Stimulated activated naive CD4-positive, alpha-beta T cell treated with Interleukin-2 at 50 U/mL for 16 hours (primary cell): ENCODE measurements at places on chromosomes 11 and 22.

- no peak for DNase-seq
These were observed 698.1 kb downstream of the NTM start for GRCh38 chr11:132068556-132068955.

DNA sequence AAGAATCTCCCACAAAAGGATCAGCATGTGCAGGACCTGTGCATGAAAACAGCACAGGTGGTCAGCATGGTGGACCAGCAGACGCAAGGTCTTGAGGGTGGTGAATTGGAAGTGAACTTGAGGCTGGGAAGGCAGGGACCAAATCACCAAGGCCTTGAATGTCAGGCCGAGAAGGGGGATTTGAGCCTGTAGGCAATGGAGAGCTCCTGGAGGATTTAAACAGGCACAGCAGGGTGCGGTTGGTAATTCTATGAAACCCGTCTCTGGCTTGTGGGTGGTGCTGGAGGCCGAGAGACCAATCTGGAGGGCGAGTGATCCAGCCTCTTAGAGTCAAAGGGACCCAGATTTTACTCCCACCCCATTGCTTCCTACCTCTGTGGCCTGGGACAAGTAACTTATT is 2.4 kb downstream of the TSKU start:
- DNase-seq = no peak

- DNase-seq = no peak
These were observed 9.1 kb upstream of the POU2AF2 start for GRCh38 chr11:111236383-111236782.

DNA sequence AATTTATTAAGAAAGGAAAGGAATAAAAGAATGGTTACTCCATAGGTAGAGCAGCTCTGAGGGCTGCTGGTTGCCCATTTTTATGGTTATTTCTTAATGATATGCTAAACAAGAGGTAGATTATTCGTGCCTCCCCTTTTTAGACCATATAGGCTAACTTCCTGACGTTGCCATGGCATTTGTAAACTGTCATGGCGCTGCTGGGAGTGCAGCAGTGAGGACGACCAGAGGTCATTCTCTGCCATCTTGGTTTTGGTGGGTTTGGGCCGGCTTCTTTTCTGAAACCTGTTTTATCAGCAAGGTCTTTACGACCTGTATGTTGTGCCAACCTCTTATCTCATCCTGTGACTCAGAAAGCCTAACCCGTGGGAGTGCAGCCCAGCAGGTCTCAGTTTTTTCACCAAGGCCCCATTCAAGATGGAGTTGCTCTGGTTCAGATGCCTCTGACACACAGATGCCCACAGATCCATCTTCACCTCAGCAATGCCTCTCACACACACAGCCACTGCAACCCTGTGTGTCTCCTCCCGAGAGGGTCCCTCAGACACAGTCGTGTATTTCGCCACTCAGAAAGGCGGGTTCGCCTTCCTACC is 16.4 kb upstream of the JAM3 start:
- no peak for DNase-seq

DNA sequence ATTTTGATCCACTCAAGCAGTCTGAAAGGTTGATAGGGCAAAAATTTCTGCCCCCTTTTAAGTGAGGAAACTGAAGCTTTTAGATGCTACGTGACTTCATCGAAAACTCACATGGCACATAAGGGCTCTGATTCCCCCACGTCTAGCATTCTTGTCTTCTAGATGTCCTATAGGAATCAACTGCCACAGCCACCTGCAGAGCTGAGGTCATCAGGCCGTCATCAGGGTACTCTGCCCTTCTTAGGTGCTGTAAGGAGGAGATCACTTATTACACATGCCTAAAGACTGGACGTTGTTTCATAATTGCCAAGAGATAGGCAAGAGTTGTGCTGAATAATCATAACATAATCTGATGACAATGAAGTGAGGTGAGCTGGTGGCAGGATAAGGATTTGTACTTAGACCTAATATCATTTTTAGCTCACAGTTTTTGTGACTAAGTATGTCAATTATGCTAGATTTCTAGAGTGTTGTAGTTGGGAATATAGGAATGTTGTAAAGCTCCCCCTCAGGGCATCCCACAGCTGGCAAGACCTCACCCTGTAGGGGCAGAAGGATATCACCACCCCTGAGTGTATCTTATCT is 349.4 kb downstream of the METTL15 start:
- DNase-seq = no peak

DNA sequence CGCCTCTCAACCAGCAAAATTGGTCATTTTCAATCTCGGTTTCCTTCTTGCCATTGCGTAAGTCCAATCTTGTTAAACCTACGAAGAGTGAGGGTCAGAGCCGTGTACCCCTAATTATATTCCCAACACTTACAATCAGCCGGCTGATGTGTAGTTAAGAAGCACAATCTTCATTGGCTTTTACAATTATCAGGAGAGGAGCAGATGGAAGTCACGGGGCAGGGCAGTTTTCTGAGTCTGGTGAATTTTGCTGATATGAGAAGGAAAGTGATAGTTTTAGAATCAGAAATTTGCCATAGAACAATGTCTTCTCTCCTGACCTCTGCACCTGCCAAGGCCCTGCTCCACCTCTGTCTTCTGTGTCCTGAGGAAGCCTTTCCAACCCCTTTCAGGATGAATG is 35.0 kb upstream of the ATXN10 start:
- no peak for DNase-seq

- DNase-seq = no peak
These were observed 55.7 kb downstream of the ARHGAP8 start for GRCh38 chr22:44807915-44808690.

GRCh38 chr11:87280143-87280542 is 242.4 kb downstream of the TMEM135 start:
- DNase-seq = no peak

GRCh38 chr11:27699242-27699925 is 871 bp downstream of the BDNF start:
- no peak for DNase-seq

DNA sequence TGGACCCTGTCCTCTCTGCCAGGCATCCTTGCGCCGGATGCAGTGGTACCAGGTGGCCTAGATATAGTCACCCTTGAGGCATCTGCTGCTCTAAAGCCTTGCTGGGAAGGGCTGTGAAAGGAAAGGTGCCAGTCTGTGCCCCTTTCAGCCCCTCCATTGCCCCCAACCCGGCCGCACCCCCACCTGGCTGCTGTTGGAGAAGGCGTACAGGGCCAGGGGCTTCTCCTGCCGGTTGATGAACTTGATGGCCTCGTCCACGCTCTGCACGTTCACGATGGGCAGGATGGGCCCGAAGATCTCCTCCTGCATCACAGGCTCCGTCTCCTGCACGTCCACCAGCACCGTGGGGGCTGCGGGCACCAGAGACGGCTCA is 10.2 kb downstream of the ALDH3B2 start:
- DNase-seq = no peak

DNA sequence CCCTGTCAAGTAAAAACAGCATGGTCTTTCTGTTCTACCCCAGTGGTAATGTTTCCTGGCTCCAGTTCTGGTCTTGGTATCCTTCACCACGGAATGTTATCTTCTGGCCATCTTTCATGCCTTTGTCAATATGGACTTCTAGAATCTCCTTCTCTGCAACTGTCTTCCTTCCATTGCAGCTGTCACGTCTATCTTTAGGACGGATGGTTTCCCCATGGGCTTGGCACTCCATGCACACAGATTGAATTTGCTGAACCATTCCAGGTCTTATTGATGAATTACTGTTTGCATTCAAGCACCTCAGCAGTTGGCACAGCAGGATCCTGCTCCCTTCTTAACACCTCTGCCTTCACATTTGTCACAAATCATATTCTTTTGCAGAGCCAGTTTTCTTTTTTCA is 44.9 kb upstream of the SLC25A18 start:
- DNase-seq = no peak

GRCh38 chr11:121907379-121907778 is 208.6 kb downstream of the BLID start:
- no peak for DNase-seq

DNA sequence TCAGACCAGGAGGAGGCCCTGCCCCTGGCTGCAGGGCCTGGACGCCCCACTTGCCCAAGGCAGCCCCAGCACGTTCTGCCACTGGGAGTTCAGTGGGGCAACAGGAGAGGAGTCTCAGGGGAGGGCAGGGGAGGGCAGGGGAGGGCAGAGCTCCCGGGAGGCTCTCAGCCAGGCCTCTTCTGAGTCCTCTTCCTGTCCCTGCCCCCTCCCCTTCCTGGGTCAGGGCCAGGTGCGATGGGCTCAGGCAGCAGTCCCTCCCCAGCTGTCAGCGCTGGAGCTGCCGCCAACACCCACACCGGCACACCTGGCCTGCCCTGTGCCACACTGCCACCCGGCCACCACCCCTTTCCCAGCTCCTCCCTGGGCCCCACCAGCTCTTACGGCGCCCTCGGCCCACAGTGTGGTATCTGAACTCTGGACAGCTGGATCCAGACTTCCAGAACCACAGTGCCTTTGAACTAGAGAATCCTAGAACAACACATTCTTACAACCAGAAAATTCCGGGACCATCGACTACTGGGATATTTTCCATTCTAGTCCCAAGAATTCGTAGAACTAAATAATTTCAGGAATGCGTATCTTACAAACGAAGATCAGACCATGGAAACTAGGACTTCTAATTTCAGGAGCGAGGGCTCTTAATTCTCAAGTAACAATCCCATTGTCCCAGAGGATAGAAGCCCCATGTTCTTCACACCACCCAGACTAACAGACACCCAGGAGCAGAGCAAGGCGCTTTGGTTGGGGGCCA is 21.8 kb downstream of the RPL3 start:
- DNase-seq = no peak

DNA sequence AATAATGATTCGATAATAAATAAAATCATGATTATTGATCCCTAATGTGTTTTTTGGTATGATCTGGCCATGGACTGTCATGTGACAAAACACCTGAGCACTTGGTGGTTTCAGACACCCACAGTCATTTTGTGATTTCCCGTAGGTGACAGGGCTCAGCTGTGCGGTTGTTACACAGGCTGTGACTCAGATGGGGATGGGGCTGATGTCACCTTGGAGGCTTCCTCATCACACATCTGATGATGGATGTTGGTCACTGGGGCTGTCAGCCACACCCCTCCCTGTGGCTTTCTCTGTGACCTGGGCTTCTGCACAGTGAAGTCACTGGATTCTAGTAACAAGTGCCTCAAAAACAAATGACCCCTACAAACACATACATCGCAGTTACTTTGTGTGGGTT is 995.1 kb downstream of the BRD1 start:
- peak; percentile 0 for DNase-seq

DNA sequence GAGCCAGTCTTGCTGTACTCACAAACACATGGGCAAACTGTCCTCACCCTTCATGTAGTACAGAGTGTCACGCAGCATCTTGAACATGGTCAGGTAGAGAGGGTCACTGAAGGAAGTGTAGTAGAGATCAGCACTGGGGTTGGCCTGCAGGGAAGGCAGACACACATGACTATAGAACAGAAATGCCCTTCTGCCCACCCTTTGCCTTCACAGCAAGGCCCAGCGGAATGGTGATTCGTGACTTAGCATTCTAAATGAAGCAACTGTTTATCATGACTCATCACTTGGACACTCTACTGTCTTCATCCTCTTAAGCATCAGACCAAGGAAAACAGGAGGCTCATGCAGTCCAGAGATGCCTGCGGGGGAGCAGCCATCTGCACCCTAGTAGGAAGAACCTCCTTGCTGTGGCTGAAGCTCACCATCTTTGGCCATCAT is 33.4 kb downstream of the SERPIND1 start:
- no peak for DNase-seq

- DNase-seq = no peak
These were observed 51.8 kb upstream of the SC5D start for GRCh38 chr11:121240650-121241303.

DNA sequence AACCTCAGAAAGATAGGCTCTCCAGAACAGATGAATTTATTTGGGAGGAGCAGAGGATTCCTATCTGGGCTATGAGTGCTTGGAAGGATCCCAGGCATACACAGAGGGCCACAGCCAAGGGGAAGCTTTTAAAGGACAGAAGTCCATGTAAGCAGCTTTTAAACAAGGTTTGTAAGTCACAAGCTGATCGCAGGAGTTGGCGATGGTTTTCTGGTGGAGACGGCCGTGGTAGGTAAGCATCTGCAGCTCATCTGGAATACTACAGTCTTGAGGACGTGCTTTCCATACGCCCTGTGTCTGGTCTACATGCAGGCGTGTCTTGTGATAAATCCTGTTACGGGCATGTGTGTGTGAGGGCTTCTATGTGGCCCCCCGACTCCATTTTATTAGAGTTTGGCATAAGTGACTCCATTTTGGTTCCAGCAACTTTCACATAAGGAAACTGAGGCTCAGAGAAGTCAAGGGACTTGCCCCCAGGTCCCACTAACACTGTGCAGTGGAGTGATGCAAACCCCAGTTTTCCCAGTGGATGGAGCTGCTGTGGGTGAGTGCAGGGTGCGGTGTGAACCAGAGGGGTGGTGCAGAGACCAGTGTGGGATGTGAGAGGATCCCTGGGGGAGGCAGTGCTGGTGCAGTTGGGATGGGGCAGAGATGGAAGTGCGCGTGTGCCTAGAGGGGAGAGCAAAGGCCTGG is 11.8 kb upstream of the ACY3 start:
- no peak for DNase-seq

GRCh38 chr11:127825183-127825582 is 762.2 kb downstream of the ETS1 start:
- no peak for DNase-seq

- no peak for DNase-seq
These were observed 52.7 kb upstream of the CCND1 start for GRCh38 chr11:69588270-69588669.

DNA sequence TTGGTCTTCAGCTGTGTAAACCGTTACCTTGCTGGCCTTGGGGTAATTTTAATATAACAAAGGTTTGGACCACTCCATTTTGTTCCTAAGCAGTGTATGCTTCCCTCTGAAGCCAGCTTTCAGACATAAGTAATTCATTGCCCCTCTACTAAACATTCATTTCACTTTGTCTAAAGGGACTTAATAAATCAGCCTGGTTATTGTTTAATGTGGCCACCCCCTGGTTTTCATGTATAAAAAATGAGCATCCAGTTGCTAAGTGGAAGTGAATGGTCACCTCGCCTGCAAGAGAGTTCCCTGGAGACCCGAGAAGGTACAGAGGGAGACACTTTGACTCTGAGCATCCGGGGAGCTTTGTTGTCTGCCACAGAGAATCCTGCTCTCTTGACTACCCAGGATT is 3.9 kb downstream of the ABTB2 start:
- no peak for DNase-seq

- no peak for DNase-seq
These were observed 95.7 kb downstream of the STIM1 start for GRCh38 chr11:3950996-3951660.

- no peak for DNase-seq
These were observed 25.9 kb downstream of the CAT start for GRCh38 chr11:34464591-34465051.

- no peak for DNase-seq
These were observed 41.5 kb upstream of the CADM1 start for GRCh38 chr11:115545581-115546210.

- DNase-seq = no peak
These were observed 127.7 kb upstream of the MTNR1B start for GRCh38 chr11:92841719-92842118.
